ENCODE measurements at places on chromosomes 4 and X.

DNA sequence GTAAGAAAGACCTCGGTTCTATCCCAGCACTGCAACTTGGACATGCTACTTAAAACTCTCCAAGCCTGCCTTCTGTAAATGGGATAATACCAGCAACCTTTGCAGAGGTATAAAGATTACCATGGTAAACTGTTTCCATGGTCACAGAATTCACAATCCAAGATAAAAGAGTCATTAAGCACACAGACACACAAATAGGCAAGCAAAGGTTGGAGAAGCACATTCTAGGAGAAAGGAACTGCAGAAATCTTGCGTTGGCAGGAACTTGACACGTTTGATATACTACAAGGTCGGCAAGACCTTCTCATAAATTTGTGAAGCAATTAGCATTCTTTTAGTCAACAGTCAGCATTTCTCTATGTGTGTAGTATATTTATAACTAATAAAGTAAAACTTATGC lies 12.3 kb upstream of the CHRNA9 start:
- DNase-seq: no peak

DNA sequence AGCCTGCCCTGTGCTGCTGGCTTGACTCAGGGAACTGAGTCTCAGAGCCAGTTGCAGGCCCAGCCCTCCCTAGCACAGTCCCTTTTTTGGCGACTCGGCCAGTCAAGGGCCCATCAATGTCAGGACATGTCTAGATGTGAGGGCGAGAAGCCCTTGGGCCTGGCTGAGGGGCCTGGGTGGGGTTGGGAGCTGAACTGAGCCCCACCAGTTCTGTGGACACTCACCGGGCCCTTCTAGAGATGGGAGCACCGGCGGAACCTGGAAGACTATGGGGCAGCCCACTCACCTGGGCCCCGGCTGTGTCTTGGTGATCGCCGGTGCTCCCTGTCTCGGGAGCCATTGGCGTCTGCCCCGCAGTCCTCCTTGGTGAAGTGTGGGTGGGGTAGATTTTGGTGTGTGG lies 245.9 kb downstream of the AFAP1 start:
- no peak for DNase-seq

- no peak for DNase-seq
These were observed 21.9 kb upstream of the FAM47C start for GRCh38 chrX:36986231-36986630.

DNA sequence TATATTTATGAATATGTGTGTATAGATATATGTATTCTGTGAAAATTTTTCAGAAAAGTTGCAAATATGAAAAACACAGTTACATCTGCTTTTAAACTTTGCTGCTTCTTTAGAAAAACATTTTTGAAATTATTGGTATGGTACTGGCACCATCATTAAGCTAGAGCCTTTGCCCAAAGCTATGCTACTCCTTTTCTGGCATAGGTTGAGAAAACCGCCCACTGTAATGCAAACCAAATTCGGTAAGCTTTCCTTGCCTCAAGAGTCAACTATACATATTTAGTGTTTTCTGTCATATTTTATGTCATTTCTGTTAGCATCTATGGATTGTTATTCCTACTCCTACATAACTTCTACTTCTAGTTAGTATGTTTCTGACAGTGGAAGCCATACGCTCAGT lies 50.7 kb downstream of the ANTXR2 start:
- DNase-seq: no peak

GRCh38 chrX:19849464-19850080 lies 37.8 kb downstream of the SH3KBP1 start:
- DNase-seq: no peak

GRCh38 chr4:7537853-7538400 lies 103.2 kb upstream of the PSAPL1 start:
- DNase-seq: no peak
